ENCODE measurements at places on chromosomes 5 and 9.

GRCh38 chr9:124551472-124552272 is 44.5 kb upstream of the NR5A1 start:
- DNase-seq, result peak; percentile 35

- DNase-seq, result no peak
Measured at GRCh38 chr5:178287091-178287790, 54.6 kb upstream of the PHYKPL start.

DNA sequence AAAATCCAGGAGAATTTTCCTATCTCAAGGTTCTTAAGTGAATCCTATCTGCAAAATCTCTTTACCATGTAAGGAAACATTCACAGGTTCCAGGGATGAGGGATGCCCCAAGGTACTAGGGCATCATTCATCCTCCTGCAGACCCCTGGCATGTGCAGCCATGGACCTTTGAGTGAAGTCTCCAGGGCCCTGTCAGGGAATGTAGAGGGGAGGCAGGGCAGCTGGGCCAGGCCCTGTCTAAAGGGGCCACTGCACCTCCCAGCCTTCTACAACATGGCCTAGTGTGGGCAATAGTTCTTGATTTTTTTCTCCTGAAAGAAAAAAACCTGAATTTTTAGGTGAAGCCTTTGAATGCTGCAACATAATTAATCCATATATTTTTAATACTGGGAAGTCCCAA is 63.3 kb downstream of the SEMA4D start:
- no peak for DNase-seq

DNA sequence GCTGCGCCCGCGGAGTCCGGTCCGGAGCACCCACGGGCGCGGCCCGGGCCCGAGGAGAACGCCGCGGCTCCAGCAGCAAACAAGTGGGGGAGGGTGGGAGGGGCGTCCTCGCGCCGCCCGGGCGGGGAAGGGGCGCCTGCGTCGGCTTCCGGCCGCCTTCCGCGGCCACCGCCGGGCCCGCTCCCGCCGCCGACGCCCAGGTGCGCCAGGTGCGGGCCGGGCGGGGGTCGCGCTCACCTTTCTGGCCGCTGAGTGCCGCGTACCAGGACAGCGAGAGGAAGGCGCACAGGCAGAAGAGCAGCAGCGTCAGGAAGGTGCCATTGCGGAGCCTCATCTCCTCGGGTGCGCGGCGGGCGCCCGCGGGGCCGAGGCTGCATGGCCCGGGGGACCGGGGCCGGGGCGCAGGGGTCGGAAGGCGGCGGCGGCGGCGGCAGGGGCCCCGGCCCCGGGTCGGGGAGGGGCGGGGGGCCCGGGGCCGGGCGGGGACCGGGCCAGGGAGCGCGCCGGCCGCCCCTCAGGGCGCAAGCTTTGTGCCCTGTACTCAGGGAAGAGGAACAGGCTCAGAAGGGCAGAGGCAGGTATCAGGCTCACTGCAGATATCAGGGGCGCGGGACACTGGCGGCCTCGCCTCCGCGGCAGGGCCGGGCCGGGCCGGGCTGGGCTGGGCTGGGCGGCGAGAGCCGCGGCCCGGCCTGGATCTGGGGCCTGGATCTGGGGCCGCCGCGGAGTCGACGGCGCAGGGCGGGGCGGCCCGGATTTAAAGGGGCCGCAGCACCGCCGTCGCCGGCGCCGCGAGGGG is at the start of gene MGAT4B:
Gene MGAT4B (minus strand): TSS at position 617 of the 799 bp plus-strand sequence. CDS start 283 bp downstream, at position 334.
- DNase-seq, result peak; percentile 36

DNA sequence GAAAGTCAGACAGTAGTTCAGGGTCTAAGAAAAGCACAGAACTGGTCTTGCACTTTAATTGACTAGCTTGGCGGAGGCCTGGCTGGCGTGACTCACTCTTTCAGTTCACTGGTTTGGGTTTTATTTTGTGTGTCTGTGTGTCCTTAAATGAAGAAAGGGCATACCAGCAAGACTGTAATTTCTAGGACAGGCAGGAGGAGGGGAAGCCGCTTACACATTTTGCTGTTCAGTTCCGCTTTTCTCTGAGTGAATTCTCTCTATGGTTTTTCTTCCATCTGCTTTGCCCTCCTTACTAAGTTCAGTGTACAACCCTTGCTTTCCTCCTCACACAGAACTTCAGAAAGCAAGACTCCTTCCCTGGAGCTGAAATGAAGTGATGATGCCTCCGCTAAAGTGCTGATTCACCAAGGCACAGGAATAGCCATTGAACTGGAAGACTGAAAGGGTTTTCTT is 150.8 kb downstream of the MEF2C start:
- no peak for DNase-seq

DNA sequence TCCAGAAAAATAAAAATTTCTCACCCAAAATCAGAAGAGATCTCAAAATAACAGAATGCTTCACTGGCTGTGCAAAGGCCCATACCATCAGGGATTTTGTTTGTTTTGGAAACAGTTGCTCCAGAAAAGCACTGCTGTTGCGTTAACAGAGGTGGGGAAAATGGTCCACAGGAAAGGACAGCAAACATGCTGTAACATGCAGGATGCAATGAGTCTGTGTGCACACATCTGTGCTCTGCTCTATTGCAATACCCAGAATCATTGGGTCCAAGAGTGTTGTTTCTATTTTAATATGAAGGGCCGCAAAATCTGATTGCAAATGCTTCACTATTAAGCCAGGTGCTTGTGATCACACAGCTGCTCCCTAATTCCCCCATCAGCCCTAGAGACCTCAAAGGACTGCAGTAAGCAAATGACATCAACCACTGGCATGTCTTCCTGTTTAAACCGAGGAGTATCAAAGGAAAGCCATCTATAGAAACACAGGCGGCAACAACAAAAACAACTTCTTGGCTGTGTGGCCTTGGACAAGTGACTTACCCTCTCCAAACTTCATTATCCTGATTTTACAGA is 141.0 kb downstream of the DCP2 start:
- DNase-seq, result no peak

- no peak for DNase-seq
Measured at GRCh38 chr5:88830567-88830966, 52.4 kb downstream of the MEF2C start.

- DNase-seq, result no peak
Measured at GRCh38 chr5:149360272-149360671, 2.4 kb downstream of the PCYOX1L start.

DNA sequence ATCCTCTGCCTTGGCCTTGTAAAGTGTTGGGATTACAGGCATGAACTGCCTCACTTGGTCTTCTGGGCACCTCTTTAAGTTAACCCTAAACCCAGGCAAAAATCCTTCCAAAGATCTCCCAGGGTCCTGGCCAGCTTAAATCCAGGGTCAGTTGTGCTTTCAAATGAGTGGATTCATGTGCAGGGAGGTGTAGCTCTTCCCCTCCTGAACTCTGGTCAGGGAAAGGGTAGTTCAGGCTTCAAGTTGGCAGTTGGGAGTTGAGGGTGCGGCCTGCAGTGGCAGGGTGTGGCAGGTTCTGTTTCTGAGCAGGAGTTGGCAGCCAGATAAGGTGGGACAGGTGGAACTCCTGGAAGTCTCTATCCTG is 3.6 kb downstream of the HNRNPAB start:
- DNase-seq, result no peak

DNA sequence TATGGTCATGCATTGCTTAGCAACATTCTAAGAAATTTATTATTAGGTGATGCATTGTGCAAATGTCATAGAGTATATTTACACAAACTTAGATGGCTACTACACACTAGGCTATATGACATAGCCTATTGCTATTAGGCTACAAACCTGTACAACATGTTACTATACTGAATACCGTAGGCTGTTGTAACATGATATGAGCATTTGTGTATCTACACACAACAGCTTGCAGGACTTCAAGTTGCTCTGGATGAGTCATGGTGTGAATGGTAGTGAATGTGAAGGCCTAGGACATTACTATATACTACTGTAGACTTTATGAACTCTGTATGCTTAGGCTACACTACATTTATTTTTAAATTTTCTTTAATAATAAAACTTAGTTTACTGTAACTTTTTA is 107.2 kb upstream of the MAMDC2 start:
- DNase-seq, result no peak

DNA sequence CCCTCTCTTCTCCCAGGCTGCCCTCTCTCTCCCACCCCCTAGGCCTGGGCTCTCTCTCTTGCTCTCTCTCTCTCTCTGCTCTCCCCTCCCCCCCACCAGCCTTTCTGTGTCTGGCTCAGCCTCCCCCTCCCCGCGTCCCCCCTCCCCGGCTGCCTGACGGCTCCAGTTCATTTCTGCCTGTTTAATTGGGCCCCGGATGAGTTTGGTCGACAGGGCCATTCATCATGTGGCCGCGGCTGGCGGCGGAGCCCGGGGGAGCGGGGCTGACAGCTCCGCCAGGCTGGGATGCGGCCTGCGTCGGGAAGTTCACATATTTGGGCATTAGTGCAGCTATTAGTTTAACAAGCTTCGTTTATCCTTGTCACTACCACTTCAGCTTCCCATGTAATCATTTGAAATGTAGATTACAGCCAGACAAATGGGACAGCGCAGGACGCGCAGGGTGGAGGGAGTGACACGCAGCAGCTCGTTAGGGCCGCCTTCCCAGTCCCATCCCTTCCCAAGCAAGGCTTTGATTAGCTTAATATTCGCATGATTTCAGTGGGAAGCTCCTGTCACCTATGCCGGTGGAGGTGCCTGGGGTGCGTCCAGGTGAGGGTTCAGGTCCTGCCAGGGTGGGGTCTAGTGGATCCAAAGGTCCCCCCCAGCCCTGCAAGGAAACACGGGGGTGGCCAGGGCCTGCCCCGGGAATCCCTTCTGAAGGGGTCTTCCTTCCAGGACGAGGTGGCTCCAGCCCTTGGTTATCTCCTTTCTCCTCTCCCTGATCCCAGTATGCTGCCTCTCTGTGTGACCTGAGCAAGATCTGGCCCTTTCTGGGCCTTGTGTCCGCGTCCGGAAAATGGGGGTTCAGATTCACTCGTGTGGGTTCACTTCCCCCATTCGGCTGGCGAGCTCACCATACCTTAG is 214.8 kb downstream of the PAX5 start:
- DNase-seq, result no peak

- peak; percentile 52 for DNase-seq
Measured at GRCh38 chr5:172932313-172933017, 26.8 kb upstream of the RPL26L1 start.

DNA sequence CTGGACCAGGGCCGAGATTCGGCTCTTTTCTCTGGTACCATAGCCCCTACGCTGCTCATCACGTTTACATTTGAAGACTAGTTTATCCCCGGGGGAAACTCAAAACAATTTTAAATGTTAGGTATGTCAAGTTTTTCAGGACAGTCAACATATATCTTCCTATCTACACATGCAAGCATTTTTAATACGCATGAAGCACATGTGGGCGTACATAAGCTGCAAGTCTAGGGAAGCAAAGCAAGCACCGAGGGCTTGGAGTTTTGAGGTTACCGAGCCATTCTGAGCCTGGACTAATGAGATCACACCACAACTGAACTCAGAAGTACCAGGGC is 154.4 kb downstream of the AUH start:
- DNase-seq, result no peak

DNA sequence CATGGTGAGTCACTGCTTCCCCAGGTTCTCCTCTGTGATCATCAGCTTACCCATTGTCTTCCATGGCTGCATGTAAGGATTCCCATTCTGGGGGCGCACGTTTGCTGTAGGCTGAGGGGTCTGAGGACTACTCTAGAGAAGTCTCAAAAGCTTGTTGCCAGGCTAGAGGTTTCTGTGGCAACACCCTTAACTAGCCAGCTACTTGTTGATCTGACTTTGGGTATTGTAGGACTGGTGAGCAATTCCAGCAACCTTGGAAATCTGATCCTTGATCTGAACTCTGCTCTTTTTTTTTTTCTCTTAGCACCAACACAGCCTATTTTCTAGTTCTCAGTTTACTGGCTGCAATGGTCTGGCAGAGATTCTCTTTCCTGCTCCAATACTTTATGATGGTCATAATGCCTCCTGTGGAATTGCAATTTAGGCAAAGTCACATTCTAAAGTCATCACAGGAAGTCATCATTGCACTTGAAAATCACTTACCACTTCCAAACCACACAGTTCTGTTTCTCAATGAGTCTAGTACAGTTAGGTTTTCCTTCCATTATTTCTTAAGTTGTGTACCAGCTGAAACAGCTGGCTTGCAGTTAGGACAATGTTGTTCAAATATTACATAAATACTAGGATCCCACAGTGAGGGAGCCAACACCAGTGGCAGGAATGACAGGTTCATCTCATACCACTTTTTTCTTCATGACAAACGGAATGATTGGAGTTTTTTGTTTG is 110.3 kb downstream of the SLC12A2 start:
- no peak for DNase-seq

- DNase-seq, result no peak
Measured at GRCh38 chr9:22157276-22157675, 148.2 kb upstream of the CDKN2B start.

GRCh38 chr5:108637134-108637533 is 110.6 kb upstream of the FER start:
- DNase-seq, result no peak

GRCh38 chr5:53501054-53501453 is 20.6 kb downstream of the FST start:
- DNase-seq, result no peak

GRCh38 chr9:84436386-84437109 is 96.0 kb upstream of the SLC28A3 start:
- no peak for DNase-seq

DNA sequence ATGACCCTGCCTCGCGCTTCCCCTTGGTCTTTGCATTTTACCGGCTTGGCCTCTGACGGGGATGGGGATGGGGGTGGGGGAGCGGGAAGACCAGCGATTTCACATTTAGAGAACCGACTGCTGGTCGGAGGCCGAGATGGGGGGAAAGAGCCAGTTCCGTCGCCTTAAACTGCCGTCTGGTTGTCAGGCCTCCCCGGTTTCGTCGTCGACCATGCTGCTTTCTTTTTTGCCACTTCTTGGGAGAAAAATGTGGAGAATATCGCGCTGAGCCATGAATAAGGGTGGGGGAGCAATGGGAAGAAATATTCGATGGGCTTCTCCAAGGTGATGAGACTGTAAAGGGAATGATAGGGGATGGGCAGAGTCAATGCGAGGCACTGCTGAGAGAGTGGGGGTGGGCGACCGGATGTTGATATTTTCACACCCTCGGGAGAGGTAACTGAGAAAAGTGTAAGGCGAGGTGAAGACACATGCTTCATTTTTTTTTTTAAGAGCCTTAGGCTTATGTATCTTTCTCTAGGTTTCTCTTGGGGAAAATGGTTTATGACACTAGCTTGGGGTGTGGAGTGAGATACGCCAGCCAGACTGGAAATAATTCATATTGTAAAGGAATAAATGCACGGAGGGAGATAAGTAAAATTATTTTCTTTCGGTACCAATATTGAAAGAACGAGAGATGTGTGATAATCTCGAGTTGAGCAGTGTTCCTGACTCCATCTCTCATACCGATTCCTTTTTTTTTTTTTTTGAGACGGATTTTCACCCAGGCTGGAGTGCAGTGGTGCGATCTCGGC is 1.1 kb downstream of the KIF2A start:
- peak; percentile 32 for DNase-seq

DNA sequence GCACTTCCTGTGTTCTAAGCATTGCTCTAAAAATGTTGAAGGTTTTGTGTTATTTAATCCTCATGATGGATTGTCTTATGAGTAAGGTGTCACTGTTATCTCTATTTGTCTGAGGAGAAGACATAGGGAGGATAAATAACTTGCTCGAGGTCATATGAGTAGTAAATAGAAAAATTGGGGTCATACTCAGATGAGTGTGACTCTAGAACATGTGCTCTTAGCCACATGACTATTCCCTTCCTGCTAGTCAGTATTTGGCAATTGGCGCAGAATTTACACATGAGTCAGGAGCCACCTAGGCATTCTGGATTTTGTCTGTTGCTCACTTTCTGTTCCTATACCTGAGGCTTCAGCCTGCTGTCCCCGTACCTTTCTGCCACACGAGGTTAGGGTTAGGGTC is 234.6 kb upstream of the CD180 start:
- no peak for DNase-seq
